Activated naive CD8-positive, alpha-beta T cell treated with anti-CD3 and anti-CD28 coated beads, Interleukin-2, amount 10 ng/mL, durations not matched to agents 7 days and 5 days (primary cell): ENCODE measurements at places on chromosomes 1 and 21. TPM values are rescaled to one million over a fixed set of nuclear protein-coding genes. Genes with fewer than 3 reads are reported as not detected.

- DNase-seq: no peak
These were observed 6.9 kb downstream of the DMAP1 start for GRCh38 chr1:44220001-44220751.

DNA sequence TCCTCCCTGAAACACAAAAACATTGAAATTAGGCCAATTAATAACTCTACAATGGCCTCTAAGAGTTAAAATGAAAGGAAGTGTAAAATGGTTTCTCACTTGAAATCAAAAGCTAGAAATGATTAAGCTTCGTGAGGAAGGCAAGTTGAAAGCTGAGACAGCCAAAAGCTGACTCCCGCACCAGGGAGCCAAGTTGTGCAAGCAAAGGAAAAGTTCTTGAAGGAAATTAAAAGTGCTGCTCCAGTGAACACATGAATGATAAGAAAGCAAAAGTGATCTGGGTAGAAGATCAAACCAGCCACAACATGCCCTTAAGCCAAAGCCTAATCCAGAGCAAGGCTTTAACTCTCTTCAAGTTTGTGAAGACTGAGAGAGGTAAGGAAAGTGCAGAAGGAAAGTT is 22.8 kb downstream of the CYYR1 start:
- no peak for DNase-seq

Gene S100A14
- total RNA-seq: not detected

Gene MYBPH
- total RNA-seq: not detected

Gene EVI5
- 0.23 TPM for total RNA-seq

- no peak for DNase-seq
These were observed 325.1 kb downstream of the BRINP2 start for GRCh38 chr1:177495878-177496277.

Gene HJV
- total RNA-seq: not detected

DNA sequence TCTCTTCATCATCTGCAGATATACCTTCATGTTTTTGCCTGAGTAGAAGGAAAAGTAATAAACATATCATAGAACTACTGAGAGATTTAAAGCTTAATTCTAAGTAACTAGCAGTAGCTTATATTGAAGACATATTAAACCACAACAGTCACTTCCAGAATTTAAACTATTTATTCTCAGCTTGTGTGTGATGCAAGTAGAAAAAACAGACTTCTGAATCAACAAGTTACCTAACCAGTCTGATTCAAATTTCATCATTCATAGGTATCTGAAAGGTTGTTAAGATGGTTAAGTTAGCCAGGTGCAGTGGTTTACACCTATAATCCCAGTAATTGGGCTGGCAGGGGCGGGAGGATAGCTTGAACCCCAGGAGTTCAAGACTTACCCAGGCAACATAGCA is 41.9 kb downstream of the SPAG17 start:
- DNase-seq: no peak

GRCh38 chr1:60137406-60137805 is 63.8 kb upstream of the C1orf87 start:
- no peak for DNase-seq

DNA sequence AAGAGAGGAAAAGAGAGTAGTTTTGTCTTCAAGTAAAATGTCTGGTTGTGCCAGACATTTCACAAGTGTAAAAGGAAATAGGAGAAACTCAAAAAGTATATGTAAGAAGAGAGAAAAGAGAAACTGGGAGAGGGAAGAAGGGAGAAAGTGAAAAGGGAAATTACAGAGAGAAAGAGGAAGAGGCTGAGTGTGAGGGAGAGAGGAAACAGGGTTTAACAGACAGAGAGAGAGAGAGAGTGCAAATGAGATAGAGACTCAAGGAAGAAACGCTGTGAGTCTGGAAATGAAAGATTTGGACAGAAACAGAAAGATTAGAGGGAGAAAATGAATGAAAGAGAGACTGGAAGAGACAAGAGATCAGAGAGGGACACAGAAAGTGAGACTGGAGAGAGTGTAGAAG is 806.2 kb downstream of the PLA2G4A start:
- DNase-seq: no peak

Gene F13B
- not detected for total RNA-seq

- DNase-seq: no peak
These were observed 9.5 kb downstream of the JAK1 start for GRCh38 chr1:64956733-64957441.

- no peak for DNase-seq
These were observed 628.1 kb downstream of the PLPP3 start for GRCh38 chr1:55951291-55951690.

Gene SPATA17
- not detected for total RNA-seq
